Adipocyte (in vitro differentiated cells): ENCODE measurements at places on chromosomes 12 and 14.

DNA sequence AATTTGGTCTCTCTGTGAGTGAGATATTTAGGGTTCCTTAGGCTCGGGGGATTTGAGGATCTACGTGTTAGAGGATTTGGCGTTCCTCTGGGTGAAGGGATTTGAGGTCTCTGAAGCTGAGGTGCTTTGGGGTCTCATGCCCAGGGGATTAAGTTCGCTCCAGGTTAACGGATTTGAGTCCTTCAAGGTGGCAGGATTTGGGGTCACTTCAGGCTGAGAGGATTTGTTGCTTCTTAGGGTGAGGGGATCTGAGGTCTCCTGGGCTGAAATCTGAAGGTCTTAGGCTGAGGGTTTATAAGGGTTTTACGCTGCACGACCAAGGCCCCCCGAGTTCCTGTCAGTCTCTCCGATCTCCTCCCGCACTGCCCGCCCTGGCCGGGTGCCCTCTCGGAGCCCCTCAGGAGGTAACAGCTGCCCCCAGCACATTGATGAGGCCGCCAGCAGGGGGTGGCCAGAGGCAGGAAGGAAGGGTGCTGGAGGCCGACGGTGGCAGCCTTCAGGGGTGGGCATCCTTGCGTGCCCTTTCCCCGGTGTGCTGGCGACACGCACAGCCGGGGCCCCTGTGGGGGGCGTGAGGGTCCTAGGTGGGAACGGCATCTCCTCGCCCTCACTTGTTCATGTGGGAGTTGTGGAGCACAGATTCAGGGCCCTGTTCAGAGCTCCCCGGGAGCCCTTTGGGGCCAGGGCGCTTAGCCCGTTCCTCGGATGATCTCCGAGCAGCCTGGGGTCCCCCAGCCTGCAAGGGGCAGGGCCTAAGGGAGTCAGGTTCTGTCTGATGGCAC is 14.3 kb downstream of the CEP170B start:
- DNase-seq, result no peak

DNA sequence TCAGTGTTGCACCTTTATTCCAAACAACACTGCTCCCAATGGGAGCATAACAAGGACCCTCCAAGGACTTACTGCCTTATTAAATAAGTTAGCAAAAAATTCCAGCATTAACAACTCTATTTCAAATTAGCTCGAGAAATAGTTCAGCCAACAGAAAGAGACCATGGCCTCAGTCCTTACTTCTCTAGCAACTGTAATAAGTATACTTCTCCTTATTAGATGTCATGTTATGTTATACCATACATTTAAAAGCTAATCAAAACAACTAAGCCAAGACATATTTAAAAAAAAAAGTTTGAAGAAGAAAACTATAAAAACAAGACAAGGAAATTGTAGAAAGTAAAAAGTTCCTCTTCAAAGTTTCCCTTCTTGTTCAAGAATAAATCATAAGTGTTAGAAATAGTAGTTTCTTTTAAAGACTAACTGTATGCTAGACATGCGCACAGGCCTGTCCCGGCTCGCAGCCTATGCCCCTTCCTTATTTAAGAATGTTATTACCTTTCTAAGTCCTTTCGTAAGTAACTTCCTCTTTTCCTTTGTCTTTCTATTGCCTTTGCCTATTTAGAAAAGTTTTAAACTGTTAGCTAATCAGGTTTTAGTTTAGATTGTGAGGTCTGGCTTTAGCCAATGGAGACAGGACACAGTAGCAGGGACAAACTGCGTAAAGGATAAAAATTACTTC is 68.6 kb downstream of the RESF1 start:
- no peak for DNase-seq

DNA sequence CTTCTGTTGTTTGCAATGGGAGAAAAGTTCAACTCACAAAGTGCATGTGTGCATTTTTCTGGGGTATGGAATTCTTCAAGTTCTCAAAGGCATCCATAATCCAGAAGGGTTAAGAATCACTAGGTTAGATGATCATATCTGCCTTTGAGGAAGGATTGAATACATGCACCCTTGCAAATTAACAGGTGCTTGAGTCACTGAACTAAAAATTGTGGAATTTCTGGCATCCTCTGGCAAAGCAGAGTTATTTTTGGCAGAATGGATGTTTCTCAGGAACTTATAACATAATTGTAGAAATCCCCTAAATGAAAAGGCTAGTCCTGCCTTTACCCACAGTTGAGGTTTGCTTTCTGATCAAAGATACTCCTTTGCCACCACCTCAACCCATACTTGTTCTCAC is 136.5 kb upstream of the DYRK2 start:
- DNase-seq, result peak; percentile 32

DNA sequence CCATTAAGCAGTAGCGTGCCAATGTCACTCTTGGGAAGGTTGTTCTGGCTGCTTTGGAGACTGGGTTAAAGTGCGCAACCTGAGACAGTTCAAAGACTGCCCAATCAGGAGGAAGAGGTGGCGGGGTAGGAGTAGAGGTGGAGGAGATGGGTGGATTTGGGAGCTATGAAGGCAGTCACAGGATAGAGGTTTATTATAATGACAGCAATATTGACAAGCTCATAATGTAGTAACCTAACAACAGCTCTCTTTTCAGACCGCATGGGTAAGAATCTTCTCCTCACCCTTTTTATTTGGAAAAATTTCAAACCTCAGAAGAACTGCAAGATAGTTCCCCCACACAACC is 5.3 kb upstream of the PSMD9 start:
- no peak for DNase-seq

DNA sequence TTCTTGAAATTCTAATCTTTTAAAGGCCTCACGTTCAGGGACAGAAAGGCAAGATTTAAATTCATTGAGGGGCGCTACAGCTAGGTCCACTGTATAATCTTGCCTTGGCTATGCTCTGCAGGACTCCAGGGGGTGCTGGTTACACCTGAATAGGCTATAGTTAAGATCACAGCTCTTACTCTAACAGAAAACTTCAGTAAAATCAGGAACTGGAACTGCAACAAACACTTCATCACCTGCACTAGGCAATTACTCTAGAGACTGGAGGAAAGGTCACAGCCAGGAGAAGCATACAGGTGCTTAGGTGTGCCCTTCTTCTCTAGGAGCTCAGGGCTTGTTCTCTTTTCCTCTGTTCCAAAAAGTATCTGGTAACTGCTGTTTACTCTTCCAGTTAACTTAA is 20.9 kb downstream of the SLCO1C1 start:
- DNase-seq, result no peak

DNA sequence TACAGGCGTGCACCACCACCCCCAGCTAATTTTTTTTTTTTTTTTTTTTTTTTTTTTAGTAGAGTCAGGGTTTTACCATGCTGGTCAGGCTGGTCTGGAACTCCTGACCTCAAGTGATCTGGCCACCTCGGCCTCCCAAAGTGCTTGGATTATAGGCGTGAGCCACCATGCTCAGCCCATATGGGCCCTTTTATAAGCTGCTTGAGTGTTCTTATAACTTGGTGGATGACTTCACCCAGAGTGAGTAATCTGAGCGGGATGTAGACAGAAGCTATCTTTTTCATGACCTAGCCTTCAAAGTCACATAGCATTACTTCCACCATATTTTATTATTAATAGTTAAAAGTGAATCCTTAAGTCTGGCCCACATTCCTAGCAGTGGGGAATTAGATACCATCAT is 16.4 kb downstream of the BBOF1 start:
- DNase-seq, result peak; percentile 30

GRCh38 chr14:93105362-93105761 is 10.4 kb downstream of the ITPK1 start:
- peak; percentile 27 for DNase-seq

DNA sequence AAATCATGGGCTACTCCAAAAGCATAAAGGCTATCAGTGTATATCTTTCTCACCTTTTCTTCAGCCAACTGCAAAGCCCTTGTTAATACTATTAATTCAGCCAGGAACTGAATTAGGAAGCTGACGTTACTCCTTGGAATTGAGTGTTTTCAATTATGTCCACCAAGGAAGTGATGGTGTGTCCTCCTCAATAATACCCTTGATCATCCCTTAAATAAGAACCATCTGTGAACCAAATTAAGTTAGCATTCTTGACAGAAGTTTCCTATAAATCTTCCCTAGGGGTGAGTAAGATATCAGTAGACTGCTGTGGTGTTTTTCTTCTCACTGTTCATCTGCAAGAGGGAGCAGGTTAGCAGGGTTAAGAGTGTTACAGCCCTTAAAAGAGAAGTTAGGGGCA is 252.3 kb upstream of the AVPR1A start:
- no peak for DNase-seq

DNA sequence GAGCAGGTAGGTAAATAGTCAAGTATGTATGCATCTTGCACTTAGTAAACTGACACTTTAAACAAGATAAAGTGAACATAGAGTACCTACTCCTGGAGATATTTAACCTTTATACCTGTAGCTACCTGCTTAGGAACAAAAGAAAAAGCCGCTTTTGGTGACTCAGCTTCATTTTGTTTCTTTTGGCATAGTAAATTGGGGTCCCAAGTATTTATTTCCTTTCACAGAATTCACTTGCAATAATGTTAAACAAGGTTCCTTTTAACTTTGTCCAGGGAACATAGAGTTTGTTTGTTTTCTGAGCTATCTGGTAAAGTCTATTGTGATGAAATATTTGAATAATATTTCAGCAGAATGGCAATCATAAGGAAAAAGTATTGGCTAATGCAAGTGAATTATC is 20.0 kb downstream of the SLCO1B3 start:
- DNase-seq, result no peak

DNA sequence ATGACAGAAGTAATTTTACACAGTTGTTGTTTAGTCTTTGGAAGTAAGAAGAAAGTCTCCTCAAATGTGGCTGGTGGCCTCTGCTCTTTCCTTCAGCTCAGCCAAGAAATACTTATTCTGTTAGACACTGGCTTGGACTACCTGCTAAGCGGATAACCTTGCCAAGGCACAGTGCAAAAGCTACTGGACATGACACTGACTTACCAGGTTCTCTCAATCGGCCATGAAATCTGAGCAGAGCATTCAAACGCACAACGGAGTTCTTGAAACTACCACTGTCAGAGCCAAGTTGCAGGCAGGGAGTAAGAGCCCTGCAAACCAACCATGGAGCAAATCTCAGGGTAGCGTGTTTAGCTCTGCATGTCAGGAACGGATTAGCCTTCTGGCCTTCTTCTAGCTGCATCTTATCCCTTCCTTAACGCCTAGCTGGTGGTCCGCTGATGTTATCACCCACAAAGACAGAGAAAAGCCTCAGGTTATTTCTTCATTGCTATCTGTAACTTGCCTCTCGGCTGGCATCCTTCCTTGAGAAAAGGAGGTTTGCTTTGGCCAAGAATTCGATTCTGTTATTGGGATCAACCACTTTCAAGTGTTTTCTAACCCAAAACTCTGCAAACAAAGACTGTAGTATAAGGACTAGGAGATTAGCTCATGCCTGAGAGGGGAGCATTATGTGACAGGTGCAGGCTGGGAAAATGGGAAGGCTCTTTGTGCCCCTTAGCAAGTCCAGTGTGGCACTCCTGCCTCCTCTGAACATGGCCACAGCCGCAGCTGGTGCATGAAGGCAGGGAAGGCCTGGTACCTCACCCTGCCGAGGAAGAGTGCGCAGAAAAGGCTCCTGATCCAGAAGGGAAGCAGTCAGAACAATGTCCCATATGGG is 223.4 kb downstream of the GLT1D1 start:
- no peak for DNase-seq

- no peak for DNase-seq
Measured at GRCh38 chr12:12693111-12693671, 2.8 kb downstream of the GPR19 start.

- no peak for DNase-seq
Measured at GRCh38 chr12:26493656-26494055, 298.3 kb downstream of the SSPN start.
